GM04503 (cell line): ENCODE measurements at places on chromosomes 7 and 10.

- DNase-seq, result no peak
These were observed 39.8 kb downstream of the CDC123 start for GRCh38 chr10:12235796-12236195.

GRCh38 chr7:132113536-132114371 lies 462.5 kb downstream of the PLXNA4 start:
- DNase-seq, result no peak

- DNase-seq, result no peak
These were observed 118.5 kb downstream of the ITGB8 start for GRCh38 chr7:20449176-20449575.

DNA sequence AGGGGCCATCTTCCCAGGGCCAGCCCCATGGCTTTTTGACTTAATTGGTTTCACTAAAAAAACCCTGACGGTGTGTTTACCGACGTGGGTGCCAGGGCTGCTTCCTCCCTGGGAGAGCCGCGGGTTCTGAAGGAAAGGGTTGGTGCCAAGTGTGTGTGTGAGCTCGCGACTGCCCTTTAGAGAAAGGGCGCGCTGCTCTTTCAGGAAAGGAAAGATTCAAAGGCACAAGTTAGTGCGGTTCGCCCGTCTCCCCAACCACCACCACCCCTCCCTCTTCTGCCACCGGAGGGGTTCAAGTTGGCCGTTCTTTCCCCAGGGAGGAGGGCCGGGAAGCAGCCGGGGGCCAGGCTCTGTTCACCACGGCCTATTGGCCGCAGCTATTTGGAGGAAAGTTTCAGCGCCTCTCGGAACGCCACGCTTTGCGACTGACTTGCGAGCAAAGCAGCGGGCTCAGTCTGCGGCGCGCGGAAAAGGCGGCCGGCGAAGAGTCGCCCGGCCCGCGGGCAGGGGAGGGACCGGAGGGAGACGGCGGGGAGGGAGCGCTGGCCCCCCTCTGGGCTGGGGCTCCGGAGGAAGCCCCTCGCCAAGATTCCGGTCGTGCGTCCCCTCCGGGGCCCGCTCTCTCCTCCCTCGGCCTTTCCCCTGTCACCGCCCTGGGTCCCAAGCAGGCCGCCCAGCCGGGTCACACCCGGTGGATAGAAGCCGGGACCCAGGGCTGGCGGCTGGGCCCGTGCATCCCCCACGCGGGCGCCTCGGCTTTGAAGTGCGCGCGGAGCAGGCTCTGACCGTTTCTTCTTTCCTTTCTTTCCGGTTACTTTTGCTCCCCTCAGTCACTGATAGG lies 165.9 kb upstream of the PPP1R3A start:
- DNase-seq, result no peak

DNA sequence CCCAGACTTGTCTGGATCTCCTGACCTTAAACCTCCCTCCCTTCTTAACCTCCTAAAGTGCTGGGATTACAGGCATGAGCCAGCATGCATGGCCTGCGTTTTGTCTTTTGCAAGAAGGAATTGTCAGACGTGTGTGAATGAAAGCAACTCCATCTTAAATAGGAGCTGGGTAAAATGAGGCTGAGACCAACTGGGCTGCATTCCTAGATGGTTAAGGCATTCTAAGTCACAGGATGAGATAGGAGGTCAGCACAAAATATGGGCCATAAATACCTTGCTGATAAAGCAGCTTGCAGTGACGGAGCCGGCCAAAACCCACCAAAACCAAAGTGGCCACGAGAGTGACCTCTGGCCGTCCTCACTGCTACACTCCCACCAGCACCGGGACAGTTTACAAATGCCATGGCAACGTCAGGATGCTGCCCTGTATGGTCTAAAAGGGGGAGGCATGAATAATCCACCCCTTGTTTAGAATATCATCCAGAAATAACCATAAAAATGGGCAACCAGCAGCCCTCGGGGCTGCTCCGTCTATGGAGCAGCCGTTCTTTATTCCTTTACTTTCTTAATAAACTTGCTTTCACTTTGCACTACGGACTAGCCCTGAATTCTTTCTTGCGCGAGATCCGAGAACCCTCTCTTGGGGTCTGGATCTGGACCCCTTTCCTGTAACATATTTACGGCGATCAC lies 41.2 kb upstream of the SDK1 start:
- no peak for DNase-seq

GRCh38 chr7:83040484-83040883 lies 122.2 kb downstream of the PCLO start:
- no peak for DNase-seq

DNA sequence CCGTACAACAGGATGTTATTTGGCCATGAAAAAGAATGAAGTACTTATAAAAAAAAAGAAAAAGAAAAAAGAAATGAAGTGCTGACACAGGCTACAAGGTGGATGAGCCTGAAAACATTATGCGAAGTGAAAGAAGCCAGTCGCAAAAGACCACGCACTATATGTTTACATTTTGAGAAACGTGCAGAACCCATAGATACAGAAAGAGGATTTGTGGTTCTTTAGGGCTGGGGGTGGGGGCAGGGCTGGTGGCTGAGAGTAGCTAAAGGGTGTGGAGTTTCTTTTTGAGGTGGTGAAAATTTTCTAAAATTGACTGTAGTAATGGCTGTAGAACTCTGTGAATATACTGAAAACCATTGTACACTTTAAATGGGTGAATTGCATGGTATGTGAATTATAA lies 86.0 kb upstream of the FAM20C start:
- no peak for DNase-seq

DNA sequence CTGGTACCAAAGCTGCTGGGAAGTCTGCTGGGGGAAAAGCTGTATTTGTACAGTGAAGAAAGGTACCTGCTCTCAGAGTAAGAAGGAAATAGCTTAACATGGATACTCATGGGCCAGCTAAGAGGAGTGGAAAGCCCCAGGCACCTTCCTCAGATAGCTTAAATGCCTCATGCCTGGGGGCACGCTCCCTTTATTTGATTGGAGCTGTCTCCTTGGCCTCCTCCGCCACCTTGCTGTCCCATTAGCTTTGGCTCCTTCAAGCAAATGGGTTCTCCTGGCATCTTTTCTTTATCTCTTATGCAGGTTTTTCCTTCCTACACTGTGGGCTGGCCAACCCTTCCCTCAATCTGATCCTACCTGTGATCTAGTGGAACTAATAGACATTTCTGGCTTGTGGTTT lies 318.5 kb downstream of the SH2D4B start:
- DNase-seq, result no peak

DNA sequence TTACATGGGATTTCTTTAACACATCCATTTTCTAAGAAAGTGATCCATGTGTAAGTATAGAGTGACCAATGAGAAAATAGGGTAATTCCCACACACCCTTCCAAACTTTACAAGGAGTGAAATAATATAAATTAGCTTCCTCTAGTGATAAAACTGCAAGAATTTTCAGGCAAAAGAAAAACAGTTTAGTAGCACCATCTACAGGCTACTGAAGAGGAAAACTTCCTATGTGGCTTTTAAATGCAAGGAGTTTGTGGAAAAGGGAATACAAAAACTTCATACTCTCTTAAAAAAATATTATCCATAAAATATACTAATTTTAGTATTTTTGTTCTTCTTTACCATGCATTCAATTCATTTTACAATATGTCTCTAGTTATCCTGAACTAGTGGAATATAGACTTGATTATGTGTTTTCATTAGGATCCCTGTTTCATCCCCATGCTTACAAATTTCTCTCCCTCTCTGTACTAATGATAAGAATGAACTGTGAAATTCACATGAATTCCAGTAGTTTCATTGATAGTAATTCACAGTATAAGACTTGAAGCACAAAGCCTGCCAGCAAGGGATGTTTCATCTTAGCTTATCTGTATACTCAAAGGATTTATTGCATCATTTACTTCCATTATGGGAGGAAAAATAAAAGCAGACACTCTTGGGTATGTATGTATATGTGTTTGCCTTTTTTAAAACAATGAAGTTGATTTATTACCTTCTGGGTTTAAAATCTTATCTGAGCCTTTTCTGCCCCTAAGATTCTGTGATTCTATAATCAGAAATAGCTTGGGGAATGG lies 442.9 kb downstream of the AUTS2 start:
- DNase-seq, result no peak
